ENCODE measurements at places on chromosomes 1 and 21.

- DNase-seq: peak; percentile 74
Observed at GRCh38 chr1:52127181-52128180, 14.4 kb upstream of the ZFYVE9 start.

DNA sequence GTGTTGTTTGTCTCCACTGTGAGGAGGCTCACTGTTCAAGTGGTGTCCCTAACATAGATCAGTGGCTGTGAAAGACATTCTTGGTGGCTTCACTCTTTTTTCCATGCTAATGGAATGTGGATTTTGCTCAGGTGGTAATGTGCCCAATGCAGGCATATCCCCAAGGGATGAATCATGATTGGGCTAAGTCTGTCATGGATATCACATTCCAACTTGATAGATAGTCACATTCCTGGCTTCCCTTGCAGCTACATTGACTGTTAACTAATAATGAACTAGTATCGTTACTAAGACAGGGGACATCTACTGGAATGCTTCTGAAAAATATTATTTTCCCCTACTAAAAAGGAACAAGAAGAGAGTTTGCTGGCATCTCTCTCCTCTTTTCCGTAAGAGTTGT lies 86.3 kb upstream of the SOD1 start:
- no peak for DNase-seq

GRCh38 chr1:156898161-156898566 lies 4.6 kb downstream of the PEAR1 start:
- no peak for DNase-seq

GRCh38 chr1:44854970-44855369 lies 11.9 kb upstream of the PTCH2 start:
- DNase-seq: no peak

- peak; percentile 91 for DNase-seq
Observed at GRCh38 chr1:58592522-58593134, 15.6 kb upstream of the TACSTD2 start.

DNA sequence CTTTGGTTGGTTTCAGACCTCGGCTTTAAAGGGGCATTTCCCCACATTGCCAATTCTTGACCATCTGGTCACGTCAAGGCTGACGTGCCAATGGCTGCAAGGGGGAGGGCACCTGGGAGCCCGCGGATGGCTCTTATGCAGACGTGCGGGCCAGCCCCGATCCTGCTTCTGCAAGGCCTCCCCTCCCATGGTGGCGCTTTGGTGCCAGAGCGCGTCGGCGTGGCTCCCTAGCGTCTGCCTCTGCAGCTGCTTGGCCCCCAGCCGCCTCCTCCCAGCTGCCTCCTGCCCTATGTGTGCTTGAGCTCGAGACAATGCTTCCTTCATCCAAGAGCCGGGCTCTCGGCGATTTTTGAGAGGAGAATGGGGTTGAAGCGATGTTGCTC lies 29.1 kb downstream of the SKI start:
- peak; percentile 52 for DNase-seq

DNA sequence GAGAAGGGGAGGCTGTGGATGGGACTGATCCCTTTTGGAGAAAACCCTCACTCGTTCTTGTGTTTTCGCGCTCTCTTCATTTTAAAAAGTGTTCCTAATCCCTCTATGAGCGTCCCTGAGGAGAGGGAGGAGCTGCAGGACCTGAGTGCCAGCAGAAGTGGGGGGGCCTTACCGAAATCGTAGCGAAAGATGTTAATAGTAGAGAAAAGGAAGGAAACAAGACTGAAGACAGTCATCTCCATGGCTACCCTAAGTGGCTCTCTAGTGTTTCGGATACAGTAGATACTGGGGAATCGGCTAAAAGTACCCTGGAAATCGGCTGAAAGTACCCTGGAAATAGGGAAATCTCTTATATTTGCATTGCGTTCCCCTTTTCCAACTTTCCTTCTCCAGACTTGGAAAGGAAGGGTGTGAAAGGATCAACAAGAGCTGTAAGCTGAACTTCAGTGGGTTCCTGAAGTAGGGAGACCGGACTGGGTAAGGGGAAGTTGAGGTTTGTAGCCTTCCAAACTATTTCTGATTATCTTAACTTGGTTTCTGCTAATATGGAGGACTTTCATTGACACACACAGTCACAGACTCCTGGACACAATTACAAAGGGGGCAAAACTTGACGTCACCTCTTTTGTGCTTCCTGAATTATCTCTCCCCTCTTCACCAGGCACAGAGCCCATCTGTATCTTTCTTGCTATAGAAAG lies 486 bp upstream of the DSTYK start:
- no peak for DNase-seq

DNA sequence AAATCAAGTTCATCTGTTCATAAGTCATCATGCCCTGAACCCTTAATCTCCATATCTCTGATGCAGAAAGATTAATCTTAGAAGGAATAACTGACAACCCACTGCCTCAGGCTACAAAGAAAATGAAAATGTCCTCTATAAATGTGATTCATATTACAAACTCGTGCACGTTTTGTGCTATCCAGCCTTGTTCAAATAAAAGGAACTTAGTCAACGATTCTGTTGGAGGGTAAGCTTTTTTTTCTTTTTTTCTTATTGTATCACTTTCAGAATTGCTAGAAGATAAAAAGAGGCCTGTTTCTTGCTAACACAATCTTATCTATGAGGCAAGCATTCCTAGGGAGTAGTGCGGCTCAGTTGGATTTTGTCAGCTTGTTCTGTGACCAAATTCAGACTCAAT lies 228.4 kb downstream of the TM2D1 start:
- DNase-seq: no peak

- DNase-seq: no peak
Observed at GRCh38 chr1:34263406-34263805, 86.7 kb downstream of the C1orf94 start.

DNA sequence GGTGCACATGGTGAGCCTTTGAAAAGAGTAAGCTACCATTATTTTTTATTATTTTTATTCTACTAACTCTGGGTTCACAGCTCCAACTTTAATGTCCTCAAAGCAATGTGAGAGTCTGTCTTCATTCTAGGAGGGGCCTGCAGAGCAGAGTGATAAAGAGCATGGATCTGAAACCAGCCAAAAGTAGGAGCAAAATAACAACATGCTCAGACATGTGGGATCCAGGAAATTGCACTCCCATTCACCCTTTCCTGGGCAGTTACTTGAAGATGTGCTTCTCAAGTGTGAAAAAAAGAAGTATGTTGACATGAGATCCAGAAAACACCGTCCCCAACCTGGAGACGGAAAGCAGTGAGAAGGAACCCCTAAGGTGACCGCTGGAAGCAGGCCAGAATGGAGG lies 8.7 kb upstream of the LIN28A start:
- no peak for DNase-seq

DNA sequence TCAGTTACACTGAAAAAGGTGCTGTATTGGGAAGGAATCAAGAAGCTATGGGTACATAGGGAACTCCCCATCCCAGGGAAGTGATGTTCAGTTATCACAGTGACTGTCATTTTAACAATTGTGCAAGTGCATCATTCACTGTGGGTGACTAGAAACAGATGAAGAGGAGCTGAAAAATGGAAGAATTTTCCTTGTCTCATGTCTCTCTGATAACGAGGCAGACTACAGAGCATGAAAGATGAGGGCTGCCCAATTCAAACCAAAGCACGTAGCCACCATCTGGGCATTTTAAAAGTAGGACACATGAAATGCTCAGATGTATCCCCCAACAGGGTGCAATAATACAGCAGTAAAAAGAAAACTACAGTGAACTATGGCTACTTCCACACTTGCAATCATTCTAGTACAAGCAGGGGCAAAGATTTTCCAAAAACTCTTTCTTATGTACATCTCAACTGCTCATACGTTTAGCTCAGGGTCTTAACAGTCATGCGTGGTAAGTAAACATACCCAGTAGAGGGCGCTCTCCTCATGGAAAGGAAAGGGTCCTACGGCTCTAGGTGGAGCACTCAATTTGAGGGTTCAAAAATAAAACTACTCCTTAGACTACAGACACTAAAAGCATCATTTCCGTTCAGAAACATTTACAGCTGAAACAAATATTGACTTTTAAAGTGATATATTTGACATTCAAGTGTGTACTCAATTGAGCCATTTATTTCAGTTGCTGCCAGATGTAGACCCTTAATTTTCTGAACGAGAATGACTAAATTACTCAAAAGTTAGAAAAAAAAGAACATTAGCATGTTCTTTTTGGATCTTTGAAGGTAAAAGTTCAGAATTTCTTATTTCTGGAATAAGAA lies 143.2 kb downstream of the KCTD3 start:
- peak; percentile 58 for DNase-seq

GRCh38 chr1:97898948-97899347 lies 21.9 kb downstream of the DPYD start:
- no peak for DNase-seq

DNA sequence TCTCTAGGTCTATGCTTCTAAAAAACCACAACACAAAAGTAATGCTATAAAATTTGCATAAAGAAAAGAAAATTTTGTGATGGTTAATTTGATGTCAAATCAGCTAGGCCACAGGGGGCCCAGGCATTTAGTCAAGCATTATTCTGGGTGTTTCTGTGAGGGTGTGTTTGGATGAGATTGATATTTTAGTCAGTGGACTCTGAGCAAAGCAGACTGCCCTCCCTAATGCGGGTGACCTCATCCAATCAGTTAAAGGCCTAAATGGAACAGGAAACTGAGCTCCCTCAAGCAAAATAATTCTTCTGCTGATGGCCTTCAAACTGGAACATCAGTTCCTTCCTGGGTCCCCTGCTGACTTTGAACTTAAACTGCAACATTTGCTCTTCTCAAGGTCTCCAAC lies 358.0 kb downstream of the DSCAM start:
- no peak for DNase-seq

- DNase-seq: no peak
Observed at GRCh38 chr1:19035377-19036040, 79.0 kb upstream of the IFFO2 start.

DNA sequence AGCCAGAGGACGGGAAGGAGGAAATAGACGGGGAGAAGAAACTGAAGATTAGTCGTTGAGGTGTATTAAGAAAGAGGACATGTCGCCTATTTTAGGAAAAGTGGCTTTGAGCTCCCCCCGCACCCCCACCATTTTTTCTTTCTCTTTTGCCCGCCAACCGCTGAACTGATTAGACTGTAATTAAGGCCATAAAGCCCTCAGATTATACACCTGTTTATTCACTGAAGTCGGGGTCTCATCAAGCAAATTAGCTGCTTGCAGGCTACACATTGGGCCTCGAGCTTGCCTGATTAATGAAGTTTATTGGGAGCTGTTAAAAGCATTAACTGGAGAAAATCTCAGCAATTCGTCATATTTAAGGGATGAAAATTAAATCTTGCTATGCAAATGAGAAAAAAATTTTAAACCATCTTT lies 119.4 kb upstream of the RRP15 start:
- DNase-seq: no peak

DNA sequence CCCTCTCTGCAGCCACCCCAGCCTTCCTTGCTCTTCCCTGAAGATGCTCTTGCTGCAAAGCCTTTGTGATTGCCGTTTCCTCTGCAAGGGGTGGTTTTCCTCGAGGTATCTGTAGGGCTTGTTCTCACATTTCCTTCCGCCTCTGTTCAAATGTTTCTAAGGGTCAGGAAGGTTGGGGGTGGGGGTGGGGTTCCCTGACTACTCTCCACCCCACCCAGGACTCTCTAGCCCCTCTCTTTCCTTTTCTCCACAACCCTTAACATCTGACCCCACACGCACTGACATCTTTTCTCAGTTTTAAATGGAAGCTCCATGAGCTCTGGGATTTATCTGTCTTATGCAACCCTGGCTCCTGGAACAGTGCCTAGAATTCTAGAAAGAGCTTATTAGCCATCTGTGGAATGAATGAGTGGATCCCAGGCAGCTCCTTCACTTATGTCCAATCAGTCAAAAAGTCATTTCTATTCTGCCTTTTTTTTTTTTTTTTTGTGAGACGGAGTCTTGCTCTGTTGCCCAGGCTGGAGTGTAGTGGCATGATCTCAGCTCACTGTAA lies 27.3 kb upstream of the ZNF362 start:
- DNase-seq: peak; percentile 88

GRCh38 chr21:31203431-31204054 lies 140.5 kb downstream of the TIAM1 start:
- no peak for DNase-seq

DNA sequence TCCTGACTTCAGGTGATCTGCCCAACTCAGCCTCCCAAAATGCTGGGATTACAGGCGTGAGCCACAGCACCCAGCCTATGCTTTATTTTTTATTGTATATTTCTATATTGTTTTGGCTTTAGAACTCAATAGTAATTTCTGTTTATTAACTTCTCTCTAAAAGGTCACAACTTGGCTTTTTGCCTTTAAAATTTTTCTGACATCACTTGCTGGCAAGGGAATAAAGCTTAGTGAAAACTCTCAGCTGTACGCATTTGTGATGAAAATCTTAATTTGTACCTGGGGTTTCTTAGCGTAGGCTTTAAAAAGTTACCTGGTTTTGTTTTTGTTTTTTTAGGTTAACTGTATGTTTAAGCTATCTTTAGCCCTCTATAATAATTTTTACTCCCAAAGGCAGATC lies 36.2 kb downstream of the B3GALNT2 start:
- no peak for DNase-seq

- DNase-seq: peak; percentile 63
Observed at GRCh38 chr21:25670726-25671125, 31.7 kb downstream of the JAM2 start.

DNA sequence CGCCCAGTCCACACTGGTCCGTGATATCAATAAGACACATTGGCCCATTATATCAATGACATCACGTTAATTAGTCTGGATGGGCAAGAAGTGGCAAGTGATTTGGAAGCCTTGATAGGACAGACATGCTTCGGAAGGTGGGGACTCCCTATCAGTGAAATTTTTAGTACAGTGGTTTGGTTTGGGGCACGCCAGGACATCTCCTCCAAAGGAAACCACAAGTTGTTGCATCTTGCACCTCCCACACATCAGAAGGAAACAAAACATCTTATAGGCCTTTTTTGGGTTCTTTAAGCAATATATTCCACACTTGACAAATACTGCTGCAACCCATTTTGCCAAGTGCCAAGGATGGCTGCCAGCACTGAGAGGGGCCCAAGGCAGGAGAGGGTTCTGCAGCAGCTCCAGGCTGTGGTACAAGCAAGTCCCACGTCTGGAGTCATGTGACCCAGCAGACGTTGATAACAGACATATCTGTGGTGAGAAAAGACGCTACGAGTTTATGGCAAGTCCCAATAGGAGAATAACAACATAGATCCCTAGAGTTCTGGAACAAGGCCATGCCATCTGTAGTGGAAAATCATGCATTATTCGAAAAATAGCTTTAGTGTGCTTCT lies 95.3 kb upstream of the DISP3 start:
- no peak for DNase-seq

All from GM03348 (cell line).